ENCODE measurements at places on chromosomes 6 and 20.
A peak's percentile ranks its signal among the peaks of the same experiment; 100 is the strongest.

DNA sequence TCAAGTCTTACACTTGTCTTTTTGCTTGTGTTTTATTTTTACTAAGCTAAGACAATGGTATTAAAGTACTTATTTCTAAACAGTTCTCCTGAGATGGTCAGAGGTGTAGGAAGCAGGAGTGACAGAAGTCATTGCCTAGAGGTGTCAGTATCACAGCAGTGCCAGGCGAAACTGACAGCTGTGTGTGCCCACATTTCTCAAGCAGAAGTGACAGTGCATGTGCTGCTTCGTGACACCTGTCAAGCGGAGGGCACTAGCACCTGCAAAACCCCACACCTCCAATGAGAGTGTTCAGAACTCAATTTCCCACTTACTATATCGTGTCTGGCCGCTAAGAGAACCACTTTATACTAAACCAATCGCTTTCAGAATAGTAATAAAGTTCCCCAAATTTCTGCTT, 82.8 kb downstream of the SLC23A2 start:
- no peak for DNase-seq

DNA sequence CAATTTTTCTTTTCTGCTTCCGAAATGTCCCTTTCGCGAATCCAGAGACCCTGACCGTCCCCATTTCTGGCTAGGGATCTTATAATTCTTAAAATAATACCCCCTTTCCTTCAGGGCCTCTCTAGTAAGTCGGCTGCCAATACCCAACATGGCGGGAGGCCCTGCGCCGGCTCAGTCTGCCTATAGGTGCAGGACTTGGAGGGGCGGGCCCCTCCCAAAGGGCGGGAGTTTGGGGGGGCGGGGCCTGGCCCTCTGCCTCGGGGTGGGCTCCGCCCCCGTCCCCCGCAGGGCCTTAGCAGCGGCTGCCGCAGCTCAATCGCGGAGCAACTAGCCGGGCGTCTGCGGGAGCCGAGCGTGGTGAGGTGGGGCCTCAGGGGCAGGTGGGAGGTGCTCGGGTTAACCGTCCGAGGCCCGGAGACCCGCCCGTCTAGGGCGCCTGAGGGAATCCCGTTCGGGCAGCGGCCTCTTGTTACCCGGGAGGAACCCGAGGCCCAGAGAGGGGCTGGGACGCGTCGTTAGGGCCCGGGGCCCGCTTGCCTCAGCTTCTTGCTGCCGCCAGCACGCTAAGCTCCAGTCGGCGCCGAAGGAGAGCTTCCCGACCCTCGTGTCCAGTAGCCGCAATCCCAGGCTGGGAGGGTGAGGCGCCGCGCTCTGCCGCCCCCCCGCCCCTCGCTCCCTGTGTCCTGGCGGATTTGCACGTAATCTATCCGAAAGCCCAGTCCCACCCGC, at the start of gene CEP250:
CEP250 (plus strand) TSS at position 718 of the 729 bp plus-strand sequence. CDS start 6,770 bp downstream, outside the sequence.
- DNase-seq, result peak; percentile 89

DNA sequence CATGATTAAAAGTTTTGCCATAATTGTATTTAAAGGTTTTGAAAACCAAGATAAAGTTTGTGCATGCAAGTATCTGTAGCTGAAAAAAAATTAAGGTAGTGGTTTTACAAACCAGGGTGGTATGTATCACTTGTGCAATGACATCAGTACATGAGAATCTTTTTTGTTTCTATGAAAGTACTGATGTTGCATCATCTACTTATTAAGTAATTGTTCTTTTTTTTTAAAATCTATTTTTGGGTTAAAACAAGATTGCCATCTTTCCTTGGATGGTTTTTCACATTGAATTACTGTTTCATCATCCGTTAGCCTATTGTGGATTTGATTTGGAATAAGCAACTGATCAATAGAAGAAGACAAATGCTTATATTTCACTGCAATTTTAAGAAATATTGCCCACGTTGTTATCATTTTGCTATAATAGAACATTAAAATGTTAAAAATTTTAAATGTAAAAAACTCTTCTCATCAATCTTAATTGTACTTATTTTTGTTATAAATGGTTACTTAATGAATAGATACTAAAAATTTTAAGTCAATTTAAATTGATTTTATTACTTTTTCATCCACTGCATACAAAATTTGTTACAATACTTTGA, 39.8 kb upstream of the TAGAP start:
- DNase-seq, result no peak

DNA sequence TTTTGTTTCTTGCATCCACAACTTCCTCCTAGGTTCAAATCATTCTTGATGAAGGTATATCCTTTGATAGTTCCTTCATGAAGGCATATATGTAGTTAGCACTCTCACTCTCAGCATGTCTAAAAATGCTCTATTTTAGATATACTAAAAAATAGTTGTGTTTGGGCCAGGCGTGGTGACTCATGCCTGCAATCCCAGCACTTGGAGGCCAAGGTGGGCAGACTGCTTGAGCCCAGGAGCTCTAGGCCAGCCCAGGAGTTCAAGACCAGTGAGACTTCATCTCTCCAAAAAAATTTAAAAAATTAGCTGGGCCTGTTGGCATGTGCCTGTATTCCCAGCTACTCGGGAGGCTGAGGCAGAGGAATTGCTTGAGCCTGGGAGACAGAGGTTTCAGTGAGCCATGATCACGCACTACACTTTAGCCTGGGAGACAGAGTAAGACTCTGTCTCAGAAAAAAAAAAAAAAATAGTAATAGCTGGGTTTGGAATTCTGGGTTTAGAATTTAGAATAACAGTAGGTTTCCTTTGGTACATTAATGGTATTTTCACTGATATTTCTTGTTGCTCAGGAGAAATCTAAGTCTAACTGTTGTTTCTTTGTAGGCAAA, 7.0 kb downstream of the SERAC1 start:
- no peak for DNase-seq

DNA sequence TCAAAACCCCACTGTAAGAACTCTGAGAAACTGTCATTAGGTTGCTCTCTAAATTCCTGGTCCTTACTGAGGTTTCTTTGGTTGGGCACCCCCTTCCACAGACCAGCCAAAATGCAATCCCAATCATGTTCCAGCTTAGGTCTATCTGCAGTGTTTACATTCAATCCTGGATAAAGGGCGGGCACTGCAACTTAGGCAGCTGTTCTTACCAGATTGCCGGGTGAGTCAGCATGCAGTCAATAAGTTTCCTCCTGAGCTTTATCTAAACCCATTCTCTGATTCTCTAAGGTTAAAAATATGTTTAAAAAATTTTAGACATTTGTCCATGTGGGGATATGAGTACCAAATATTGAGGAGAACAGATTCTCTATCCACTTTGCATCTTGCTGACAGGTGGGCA, 197.8 kb downstream of the HAO1 start:
- DNase-seq, result peak; percentile 14

DNA sequence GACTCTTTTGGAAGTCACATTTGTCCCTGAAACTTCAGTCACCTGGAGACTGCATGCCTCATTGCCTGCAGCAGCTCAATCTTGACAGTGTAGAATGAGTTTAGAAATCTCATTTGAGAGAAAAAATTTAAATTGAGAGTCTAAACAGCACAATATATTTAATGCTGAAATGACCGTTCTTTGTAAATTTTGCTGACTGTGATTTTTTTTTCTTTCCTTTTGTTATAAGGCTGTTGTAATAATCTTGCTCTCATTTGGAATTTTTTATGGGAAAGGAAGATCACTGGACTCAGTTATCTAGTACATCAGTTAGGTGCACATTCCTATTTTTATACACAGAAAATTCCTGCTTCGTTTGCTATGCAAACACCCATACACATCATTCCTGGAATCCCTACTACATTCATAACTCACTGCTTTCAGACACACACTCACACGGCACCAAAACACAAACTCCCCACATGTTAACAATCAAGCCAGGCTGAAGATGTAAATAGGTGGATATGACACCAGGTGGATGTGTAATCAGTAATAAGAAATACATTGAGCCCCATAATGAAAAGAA, 43.8 kb downstream of the PTCHD4 start:
- DNase-seq, result no peak

- DNase-seq, result no peak
Measured at GRCh38 chr6:142821860-142822259, 123.1 kb downstream of the HIVEP2 start.

DNA sequence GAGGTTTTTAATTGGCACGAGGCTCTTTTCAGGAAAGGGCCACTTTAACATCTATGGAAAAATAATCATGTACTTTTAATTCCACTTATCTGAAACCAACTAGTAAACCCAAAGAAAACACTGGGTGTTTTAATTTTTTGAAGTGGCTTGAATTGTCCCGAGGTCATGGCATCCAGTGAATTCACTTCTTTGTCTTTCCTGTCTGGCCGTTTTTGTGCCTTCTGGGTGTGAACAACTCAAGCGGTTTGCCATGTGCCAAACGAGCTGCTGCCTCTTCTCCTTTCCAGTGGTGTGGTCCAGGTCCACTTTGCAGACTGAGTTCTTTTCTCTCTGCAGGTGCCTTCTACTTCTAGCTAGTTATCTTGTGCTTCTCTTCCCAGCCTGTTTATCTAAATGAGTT, 117.5 kb downstream of the PLCB4 start:
- DNase-seq, result no peak

DNA sequence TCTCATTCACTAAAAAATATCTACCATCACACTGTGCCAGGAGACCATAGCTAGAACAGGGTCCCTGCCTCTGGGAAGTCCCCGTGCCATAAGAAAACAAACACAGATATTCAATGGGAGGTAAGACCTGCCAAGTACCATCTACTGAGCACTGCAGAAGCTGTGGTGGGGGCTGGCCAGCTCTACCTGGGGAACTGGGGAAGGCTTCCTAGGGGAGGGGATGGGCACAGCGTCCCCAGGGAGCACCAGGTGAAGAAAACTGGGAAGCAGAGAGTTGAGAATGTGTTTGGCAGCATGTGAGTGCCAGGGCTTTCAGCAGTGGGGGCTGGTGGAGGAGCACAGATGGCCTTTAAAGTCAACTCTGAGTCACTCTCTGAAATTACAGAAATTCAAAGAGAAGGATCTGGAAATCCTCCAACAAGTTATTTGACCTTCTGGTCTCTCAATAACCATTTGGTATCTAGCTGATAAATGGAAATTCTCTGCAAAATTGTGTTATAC, 85.2 kb downstream of the SHLD1 start:
- peak; percentile 58 for DNase-seq

GRCh38 chr6:165767228-165767627, 104.2 kb upstream of the PDE10A start:
- no peak for DNase-seq

- DNase-seq, result no peak
Measured at GRCh38 chr6:151721146-151721545, 86.3 kb upstream of the ESR1 start.

Data from hepatic stellate cell (primary cell).